ENCODE measurements at places on chromosomes 5 and 9.

GRCh38 chr9:36864491-36865410 lies 169.3 kb downstream of the PAX5 start:
- no peak for DNase-seq

- DNase-seq = no peak
Measured at GRCh38 chr5:81908044-81908443, 63.8 kb upstream of the ATG10 start.

DNA sequence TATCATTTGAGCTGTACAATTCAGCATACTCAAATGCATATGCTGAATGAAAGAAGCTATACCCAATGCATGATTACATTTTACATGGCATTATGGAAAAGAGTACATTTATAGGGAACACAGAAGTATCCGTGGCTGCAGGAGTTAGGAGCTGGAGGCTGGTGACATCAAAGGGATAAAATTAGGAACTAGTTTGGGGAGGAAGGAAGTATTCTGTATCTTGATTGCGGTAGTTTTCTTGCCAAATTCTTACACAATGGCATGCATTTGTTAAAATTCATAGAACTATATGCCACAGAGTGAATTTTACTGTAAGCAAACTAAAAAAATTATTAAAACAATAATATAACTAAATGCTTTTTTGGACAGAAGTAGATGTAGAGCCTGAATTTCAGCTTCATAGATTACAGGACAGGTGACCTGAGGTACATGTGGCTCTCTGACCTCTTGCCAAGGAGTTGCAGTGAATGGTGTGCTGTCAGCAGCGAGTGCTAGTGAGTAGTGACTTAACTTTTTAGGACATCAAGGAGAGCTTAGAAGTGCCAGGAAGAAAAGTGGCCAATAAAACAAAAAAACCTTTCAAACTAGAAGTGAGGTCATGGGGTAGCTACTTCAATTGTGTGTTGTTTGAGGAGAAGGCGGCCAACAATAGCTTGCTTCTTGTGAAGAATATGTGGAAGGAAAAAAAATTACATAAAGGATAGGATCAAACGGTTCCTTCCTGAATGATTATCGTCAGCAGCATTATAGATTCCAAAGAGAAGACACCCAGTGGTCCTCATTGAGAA lies 514.9 kb upstream of the CLINT1 start:
- no peak for DNase-seq

DNA sequence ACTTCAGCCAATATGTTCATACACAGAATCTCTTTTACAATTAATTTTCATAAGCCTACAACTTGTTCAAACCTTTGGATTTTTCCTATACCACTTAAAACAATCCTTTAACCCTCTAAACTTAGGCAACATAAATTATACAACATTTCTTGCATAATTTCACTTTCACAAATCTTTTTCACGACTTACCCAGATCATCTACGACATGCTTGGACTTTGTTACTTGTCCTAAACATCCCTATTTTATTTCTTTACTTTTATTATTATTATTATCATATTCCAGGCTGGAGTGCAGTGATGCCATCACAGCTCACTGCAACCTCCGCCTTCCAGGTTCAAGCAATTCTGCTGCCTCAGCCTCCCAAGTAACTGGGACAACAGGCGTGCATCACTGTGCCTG lies 68.0 kb downstream of the CACNA1B start:
- no peak for DNase-seq

DNA sequence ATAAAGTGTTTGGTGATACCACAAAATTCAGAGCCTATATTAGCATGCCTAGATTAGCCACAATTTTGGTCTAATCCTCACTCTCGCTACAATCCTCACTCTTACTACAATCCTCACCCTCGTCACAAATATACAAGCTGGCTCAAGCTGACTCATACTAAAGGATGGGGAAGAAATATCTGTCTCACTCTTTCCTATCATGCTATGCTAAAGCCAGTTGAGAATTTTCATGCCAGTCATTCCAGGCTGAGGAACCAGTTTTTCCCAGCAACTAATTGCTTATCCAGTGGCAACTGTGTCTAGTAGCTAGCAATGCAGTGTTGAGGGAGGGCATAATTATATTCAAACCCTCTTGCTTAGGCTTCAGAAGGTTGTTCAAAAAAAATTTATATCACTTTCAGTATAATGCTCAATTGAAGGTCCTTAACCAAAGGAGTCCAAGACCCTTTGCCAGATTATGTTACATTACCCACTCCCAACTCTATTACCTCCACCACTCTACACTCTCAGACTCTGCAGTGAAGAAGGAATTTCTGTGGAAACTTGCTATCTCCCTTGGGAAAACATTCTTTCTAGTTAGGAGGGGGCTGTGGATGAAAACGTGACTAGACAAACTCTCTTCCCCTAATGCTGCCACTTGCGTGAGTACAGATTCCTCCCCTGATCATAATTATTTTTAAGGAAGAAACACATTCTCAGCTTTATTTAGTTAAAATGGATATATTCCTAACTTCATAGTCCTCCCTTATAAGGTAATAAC lies 810.3 kb upstream of the ACO1 start:
- DNase-seq = no peak

- DNase-seq = peak; percentile 12
Measured at GRCh38 chr5:108681079-108681921, 66.4 kb upstream of the FER start.

DNA sequence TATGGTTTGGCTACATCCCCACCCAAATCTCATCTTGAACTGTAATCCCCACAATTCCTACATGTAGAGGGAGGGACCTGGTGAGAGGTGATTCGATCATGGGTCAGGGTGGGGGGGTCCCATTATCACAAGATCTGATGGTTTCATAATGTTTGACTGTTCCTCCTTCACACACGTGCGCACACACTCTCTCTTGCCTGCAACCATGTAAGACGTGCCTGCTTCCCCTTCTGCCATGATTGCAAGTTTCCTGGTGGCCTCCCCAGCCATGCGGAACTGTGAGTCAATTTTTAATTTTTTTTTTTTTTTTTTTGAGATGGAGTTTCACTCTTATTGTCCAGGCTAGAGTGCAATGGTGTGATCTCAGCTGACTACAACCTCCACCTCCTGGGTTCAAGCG lies 27.0 kb downstream of the FAM169A start:
- no peak for DNase-seq

DNA sequence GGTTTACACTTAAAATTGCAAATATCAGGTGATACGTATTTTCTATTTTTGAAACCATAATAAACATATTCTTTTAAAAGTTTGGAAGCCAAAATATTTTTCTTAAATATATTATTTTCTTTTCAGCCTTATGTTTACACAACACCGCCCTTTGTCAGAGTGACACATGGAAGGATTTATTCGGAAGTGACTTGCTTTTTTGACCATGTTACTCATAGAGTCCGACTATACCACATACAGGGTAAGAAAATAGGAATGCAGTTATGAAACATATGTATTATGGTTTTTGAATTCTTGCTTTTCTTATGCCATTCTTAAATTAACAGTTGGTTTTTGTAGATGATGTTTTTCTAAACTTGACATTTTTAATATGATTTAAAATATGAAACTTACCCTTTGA lies 133.9 kb downstream of the MAN2A1 start:
- no peak for DNase-seq

DNA sequence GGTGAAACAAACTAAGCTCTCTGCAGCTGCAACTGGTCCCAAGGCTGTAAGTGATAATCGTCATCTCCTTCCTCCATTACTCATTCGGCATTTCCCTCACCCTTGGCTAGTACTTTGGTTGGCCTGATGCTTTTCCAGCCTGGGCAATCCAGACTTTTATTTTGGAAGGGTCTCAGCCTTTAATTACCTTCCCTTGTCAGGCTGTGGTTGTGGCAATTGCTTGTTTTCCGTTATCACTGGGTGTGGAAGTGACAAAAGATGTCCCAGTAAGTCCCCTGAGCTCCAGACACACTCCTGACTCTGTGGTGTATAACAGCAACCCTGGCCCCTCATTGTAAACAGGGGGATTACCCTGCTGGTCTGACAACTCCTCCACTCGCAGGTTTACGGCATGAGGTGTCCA lies 6.3 kb upstream of the FAF2 start:
- DNase-seq = no peak

- no peak for DNase-seq
Measured at GRCh38 chr5:180629831-180630382, 19.5 kb downstream of the FLT4 start.

DNA sequence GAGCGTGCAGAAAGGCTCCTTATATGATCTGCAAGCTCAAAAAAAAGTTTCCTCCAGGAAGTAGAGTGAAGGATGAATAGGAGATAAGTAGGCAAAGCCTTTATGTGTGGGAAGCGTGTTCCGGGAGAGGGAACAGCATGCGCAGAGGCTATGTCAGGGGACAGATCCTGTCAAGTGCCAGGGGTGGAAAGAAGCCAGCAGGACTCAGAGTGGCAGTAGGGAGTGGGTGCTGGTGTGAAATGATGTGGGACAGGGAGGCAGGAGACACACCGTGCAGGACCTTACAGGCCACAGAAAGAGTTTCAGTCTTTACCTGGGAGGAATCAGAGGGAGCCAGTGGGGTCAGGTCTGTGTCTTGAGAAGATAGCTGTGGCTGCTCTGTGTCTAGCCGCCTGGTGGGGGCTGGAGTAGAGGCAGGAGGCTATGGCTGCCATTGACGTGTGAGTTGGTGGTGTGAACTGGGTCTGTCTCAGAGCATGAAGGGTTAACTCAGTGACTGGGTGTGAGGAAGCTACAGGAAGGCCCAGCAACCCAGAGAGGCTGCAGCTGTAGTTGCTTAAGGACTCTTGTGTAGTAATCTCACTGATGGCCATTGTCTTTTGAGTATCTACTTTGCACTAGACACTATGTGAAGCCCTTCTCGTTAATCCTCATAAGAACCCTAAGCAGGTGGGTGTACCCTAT lies 71.3 kb downstream of the PPARGC1B start:
- no peak for DNase-seq

DNA sequence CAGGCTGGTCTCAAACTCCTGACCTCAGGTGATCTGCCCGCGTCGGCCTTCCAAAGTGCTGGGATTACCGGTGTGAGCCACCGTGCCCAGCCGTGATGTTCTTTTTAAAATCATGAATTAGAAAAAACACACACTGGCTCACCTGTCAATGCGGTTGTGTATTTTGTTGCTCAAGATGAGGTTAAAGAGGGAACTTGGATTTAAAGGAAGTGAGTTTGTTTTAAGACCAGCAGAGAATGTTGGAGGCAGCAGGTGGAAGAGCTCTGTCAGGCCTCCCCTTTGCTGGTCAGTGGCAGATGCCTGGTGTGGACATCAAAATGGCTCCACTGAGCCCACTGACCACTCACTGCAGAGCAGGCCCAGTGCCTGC lies 38.9 kb downstream of the WNK2 start:
- DNase-seq = no peak

GRCh38 chr9:73039271-73040263 lies 86.7 kb upstream of the ALDH1A1 start:
- DNase-seq = no peak

DNA sequence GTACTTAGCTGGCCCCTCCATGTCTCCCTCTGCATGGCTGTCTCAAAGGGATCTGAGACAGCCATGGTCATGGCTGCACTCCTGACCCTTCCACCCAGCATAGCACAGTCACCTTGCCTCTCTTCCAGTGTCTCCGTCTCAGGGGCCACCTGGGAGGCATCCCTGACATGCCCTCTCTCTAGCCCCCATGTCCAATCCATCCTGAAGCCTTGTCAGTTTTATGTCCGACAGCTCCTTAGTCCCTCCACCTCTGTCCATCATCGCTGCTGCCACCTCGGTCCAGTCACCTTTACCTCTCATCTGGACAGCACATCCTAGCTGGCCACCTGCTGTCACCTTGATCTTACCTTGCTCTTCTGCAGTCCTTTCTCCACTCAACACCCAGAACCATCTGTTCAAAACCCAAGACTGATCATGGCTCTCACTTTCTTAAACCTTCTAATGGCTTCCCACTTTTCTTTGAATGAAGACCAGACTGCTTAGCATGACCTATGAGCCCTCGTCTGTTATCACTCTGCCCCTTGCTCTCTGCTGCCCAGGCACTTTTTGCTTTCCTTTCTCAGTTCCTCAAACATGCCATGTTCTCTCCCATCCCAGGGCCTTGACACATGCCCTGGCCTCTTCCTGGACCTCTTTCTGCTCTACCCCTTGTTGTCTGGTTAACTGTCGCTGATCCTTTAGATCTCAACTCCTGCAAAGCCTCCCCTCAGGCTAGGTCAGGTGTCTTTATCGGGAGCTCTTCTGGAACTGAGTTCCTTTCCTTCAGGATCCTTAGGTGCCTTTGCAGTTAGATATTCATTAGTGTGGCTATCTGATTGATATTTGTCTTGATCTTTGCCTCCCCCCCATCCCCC lies 181.8 kb upstream of the PITX1 start:
- DNase-seq = no peak

DNA sequence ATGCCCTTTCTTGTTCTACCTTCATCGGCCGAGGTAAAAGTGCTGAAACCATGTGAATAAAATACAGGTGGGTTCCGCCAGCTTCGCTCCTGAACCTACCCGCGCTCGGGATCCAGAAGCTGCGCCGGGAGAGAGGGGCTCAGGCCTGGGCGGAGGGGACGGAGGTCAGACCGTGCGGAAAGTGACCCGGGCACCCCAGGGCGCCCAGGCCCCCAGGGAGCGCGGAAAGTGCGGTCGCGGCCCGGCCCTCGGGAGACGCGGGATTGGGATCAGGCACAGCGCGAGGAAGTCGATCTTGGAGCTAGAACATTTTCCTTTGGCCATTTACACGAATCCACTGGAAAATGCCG lies 329 bp downstream of the SYK start:
- DNase-seq = no peak

GRCh38 chr5:57442080-57442839 lies 40.4 kb downstream of the ACTBL2 start:
- no peak for DNase-seq

DNA sequence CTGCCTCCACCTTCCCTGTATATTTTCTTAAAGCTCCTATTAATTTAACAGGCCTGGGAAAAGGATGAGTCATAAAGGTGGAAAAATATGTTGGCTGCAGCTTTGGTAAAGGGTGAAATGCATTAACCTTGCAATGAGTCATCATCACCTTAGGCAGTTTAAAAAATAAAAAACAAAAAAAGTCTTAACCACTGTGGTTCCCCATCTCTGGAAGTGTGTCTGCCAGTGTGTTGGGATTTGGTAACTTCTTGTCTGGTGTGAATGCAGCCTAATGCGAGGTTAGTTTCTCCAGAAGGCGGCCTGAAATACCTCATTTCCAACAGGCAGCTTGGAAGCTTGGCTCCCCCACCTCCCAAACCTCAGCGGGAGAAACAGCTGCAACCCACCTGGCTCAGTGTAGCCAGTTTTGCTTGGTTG lies 265.3 kb upstream of the GAS1 start:
- DNase-seq = no peak

- no peak for DNase-seq
Measured at GRCh38 chr9:79357616-79358015, 214.1 kb upstream of the TLE4 start.

- no peak for DNase-seq
Measured at GRCh38 chr5:169100735-169101075, 200.2 kb downstream of the SLIT3 start.
